ENCODE measurements at places on chromosomes 3 and 15. TPM values are rescaled to one million over a fixed set of nuclear protein-coding genes. Genes with fewer than 3 reads are reported as not detected.

GRCh38 chr3:9934235-9934621 is 594 bp downstream of the CRELD1 start:
- peak; percentile 40 for DNase-seq

- no peak for DNase-seq
These were observed 47.0 kb upstream of the RBP1 start for GRCh38 chr3:139586420-139587017.

- DNase-seq = no peak
These were observed 38.6 kb upstream of the APH1B start for GRCh38 chr15:63238796-63239195.

GRCh38 chr15:73688455-73688854 is 4.3 kb downstream of the CD276 start:
- DNase-seq = no peak

LRRC31 gene
- total RNA-seq = not detected
